ENCODE measurements at places on chromosomes 7 and 10.

GRCh38 chr7:27148756-27149641 lies 1.4 kb upstream of the HOXA6 start:
- DNase-seq = no peak

DNA sequence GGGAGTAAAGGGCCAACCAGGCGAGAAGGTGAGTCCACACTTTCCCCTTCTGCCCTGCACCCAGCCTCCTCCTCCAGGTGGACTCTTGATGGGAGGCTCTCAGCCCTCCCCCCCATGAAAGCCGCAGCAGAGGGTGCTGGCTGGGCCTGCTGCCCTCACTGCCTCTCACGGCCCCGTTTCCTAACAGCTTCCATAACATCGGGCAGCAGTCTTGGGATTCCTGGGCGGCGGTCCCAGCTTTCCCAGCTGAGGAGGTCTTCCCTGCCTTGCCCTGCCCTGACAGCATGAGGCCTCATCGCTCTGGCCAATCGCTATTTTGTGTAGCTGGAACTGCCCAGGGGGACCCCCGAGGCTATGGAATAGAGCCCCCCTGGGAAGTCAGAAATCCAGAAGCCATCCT lies 76.3 kb downstream of the COL13A1 start:
- DNase-seq = no peak

DNA sequence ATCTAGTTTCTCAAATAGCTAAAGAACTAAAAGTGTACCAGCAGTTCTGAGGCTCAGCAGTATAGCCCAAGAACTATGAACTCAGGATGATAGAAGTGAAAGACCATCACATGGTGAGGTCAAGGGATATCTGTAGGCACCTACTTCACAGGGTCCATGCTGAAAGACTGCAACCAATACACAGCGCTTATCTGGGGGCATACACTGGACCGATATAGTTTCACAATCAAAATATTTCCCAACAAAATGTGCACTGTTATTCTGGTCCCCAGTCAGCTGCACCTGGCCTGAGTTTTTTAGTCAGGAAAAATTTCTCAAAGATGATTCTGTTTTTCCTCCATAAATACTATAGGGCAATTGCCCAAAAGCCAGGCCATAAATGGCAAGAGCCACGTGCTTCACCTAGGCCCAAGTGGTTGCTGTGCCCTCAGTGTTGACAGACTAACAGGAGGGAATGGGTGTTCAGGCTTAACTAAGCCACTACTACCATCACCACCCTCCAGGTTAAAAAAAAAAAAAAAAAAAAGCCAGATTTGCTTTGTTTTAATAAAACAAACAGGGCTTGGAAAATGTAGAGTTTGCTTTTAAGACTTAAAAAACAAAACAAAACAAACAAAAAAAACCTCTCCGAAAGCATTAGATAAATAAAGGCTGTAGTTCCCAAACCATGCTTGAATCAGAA lies 58.5 kb downstream of the OGDH start:
- no peak for DNase-seq

- no peak for DNase-seq
Measured at GRCh38 chr7:70766694-70767093, 365.2 kb upstream of the GALNT17 start.

- DNase-seq = no peak
Measured at GRCh38 chr7:22358820-22359697, 2.1 kb upstream of the RAPGEF5 start.

DNA sequence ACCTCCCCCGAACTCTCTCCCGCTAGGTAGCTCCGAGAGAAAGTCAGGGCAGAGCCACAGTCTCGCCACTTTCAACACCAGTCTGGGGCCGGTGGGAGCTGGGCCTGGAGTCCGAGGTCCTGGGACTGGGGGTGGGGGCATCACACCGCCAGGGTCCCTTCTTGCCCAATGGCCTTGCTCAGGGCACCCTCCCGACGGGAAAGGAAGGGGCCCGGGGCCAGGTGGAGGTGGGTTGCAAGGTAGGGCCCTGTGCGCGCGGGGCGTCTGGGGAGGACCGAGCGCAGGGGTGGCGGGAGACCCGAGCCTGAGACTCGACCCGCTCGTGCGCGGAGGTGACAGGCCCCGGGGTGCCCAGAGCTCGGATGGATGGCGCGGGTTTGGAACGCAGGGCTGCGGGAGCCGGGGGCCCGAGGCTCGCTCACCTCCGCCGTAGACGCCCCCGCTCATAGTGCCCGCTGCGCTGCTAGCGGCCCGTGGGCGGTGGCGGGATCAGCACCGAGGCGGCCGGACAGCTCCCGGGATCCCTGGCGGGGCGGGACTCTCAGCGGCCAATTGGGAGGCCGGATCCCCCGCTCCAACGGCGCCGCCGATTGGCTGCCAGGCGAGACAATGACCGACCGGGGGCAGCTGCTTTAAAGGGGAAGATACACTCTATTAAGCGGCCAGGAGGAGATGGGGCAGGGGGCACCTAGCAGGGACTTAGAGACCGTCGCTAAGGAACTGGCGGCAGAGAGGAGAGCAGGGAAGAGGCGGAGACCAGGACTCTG lies at the start of gene ACTL6B:
Gene ACTL6B, minus strand, starts transcription at position 541 of the 767 bp plus-strand sequence. Its CDS starts 94 bp downstream, at position 447.
- no peak for DNase-seq

DNA sequence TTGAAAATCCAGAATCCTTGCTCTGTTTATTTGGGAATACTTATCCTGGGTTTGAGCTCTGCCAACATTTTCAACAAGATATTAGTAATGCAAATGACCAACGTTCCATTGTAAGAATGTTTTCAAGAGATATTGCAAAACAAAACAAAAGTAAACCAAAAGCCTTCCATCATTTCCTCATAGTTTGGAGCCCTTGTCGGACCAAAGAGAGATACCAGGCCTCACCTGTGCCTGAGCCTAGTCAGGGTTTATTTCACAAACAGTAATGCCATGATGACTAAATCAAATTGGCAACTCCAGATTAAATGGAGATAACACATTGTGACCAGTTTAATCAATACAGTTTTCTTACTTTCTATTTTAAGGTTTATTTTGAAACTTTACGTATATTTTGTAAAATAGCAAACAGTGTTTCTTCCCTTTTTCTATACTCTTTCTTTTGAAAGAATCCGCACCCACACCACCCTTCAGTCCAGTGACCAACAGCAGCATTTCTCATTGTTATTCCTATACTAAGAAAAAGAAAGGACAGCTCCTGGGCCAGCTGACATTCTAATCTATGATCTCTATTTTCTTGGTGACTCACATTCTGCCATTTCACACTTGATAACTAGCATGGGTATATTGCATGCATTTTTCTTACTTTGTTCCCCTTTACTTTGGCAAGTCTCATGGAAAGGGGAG lies 168.5 kb upstream of the MEOX2 start:
- DNase-seq = no peak

DNA sequence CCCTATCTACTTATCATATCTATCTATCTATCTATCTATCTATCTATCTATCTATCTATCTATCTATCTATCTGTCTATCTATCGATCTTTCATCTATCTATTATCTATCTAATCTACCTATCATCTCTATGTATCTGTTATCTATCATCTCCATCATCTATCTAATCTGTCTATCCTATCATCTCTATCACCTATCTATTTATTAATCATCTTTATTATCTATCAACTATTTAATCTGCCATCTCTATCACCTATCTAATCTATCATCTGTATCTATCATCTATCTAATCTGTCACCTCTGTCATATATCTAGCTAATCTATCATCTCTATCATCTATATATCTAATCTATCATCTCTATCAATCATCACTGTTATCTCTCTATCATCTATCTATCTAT lies 736.3 kb downstream of the TYW1 start:
- DNase-seq = no peak

DNA sequence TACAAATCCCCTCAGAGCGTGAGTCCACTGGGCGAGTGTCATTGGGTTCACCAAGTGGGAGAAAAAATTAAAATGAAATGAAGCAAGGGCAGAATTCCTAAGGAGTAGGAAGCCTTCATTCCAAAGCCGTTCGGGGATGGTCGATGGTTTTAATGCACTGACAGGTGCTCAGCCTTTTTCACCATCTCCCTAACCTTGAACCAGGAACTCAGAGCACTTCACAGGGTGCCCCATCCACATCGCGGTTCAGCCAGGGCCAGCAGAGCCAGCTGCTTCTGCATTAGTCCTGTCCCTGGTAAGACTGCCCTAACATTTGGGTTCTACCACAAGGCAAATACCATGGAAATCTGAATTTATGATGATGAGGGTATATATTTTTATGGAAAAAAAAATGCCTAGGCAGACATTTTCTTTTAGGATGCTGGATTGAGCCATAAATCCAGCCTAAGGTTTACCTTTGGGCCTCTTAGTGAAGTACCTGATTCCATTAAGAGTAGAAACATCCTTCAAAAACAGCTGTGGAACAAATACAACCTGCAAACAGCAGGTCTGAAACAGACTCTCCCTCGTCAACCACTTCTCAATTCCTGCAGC lies 203.5 kb upstream of the RNF32 start:
- no peak for DNase-seq

DNA sequence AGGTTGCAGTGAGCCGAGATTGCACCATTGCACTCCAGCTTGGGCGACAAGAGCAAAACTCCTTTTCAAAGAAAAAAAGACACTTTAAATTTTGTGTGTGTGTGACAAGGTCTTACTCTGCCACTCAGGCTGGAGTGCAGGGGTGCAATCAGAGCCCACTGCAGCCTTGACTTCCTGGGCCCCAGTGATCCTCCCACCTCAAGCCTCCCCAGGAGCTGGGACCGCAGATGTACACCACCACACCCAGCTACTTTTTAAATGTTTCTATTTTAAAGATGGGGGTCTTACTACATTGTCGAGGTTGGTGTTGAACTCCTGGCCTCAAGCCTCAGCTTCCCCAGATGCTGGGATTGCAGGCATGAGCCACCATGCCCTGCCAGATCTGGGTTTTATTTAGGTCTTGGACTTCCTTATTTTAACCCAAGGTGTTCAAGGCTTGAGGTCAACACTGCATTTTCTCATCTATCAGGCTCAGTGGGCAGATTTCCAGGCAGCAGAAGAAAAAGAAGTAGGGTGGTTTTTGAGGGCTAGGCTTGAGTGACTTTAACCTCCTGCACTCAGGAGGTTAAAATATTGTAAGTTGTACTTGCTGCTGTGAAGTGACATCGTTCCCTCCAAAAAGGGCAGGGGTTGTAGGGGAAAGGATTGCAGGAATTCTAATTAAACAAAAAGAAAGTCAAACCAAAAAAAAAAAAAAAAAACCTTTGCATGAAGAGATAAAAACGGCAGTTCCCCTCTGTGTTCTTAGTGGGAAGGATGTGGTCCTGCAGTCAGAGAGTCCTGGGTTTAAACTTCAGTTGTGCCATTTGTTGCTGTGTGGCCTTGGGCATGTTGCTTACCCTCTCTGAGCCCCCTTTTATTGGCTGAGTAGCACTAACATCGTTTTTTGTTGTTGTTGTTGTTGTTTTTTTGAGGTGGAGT lies 71.5 kb downstream of the CARD11 start:
- DNase-seq = no peak

GRCh38 chr7:77337456-77337990 lies 78.6 kb downstream of the GSAP start:
- DNase-seq = no peak

DNA sequence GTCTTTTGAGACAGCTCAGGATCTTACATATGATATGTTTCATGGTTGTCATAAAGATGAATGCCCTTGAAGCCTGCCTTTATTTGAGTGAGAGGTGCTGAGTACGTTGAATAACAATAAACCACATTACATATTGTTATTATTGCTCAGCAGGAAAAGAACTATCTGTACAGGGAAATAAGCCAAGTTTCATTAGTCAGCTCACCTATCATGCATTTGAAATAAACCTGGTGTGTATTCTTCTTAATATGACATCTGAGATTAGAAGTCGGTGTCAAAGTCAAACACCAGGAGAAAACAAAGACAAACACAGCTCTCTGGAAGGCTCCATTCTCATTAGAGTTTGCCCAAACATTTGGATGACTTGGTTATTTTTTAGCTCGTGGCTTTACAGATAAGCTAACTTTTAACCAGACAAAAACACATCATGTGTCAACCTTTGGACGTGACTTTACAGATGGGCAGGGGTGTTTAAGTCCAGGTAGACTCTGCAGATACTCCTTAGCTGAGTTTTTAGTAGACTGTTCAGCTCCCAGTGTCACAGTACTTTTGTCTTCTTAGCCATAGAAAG lies 71.2 kb upstream of the AOAH start:
- no peak for DNase-seq

DNA sequence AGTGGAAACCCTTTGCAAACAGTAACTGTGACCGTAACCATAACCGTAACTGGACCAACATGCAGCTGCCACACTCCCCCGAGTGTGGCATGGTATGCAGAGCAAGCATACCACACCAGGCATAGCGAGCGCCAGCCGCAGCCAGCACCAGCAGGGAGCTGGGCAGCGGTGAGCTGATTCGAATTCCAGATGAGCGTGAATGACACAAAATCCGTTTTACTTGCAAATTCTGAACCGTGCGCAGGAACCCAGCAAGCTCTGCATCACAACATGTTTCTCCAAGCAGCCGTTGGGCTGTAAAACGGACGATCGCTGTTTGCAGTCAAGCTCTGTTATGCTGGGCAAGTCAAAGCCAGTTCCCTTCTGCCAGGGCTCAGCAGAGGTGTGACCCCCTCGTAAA lies 111.1 kb downstream of the OAT start:
- no peak for DNase-seq

DNA sequence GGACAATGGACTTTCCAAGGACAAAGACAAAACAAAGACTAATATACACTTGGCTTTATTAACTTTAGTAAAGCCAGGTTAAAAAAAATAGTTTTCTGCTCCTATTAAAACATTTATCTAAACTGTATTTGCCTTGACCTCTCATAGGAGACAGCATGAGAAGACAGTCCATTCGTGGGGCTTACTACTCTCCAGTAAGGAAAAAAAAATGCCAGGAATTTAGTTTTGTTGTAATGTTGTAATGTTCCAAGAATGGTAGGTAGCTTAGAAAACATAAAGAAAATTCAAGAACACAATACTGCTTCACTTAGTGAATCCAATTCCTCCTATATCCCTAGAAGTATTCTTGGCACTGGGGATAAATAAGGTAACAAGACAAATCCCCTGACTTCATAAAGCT lies 81.7 kb downstream of the KMT2C start:
- DNase-seq = no peak

GRCh38 chr10:77844713-77845445 lies 81.7 kb downstream of the DLG5 start:
- no peak for DNase-seq

GRCh38 chr7:100808354-100808875 lies 18.9 kb downstream of the EPHB4 start:
- DNase-seq = no peak

- no peak for DNase-seq
Measured at GRCh38 chr10:3928078-3928477, 143.1 kb upstream of the KLF6 start.

GRCh38 chr7:30987936-30988335 lies 24.2 kb downstream of the GHRHR start:
- no peak for DNase-seq

- DNase-seq = no peak
Measured at GRCh38 chr10:4067931-4068561, 283.0 kb upstream of the KLF6 start.

Measured in stimulated activated CD8-positive, alpha-beta memory T cell treated with anti-CD3 and anti-CD28 coated beads, Interleukin-15, amount 100 ng/mL, for 4 hours (primary cell).